Activated CD4-positive, alpha-beta T cell treated with anti-CD3 and anti-CD28 coated beads for 4 hours (primary cell): ENCODE measurements at places on chromosomes 3 and 15.

DNA sequence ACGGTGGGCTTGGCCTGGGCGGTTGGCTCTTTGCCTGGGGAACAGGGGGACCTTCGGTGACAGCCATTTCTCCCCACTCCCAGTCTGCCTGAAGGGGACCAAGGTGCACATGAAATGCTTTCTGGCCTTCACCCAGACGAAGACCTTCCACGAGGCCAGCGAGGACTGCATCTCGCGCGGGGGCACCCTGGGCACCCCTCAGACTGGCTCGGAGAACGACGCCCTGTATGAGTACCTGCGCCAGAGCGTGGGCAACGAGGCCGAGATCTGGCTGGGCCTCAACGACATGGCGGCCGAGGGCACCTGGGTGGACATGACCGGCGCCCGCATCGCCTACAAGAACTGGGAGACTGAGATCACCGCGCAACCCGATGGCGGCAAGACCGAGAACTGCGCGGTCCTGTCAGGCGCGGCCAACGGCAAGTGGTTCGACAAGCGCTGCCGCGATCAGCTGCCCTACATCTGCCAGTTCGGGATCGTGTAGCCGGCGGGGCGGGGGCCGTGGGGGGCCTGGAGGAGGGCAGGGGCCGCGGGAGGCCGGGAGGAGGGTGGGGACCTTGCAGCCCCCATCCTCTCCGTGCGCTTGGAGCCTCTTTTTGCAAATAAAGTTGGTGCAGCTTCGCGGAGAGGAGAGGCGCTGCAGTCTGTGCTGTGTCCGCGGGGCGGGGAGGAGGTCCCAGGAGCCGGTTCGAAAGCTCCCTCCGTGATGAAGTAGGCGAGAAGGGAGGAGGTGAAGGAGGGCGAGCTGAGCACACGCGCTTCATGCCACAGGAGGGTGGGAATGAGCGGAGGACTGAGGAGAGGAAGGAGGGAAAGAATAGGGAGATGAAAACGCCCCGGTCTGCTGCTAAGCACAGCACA is 9.6 kb downstream of the CLEC3B start:
- peak; percentile 19 for DNase-seq

DNA sequence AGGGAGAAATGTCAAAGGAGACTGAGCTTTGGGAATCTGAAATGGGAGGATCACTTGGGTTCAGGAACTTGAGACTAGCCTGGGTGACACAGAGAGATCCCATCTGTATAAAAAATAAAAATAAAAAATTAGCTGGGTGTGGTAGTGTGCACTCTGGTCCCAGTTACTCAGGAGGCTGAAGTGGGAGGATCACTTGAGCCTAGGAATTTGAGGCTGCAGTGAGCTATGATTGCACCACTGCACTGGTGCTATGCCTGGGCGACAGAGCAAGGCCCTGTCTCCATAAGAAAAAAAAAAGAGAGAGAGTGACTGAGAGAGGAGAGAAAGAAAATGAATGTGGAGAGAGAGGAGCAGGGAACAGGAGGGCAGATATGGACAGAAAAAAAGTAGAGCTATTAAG is 72.8 kb downstream of the SENP2 start:
- no peak for DNase-seq

- no peak for DNase-seq
These were observed at the start of gene LCTL for GRCh38 chr15:66565741-66566144. TSS of gene LCTL (minus strand) at chr15:66565998. CDS start at chr15:66565365, 633 bp downstream.

DNA sequence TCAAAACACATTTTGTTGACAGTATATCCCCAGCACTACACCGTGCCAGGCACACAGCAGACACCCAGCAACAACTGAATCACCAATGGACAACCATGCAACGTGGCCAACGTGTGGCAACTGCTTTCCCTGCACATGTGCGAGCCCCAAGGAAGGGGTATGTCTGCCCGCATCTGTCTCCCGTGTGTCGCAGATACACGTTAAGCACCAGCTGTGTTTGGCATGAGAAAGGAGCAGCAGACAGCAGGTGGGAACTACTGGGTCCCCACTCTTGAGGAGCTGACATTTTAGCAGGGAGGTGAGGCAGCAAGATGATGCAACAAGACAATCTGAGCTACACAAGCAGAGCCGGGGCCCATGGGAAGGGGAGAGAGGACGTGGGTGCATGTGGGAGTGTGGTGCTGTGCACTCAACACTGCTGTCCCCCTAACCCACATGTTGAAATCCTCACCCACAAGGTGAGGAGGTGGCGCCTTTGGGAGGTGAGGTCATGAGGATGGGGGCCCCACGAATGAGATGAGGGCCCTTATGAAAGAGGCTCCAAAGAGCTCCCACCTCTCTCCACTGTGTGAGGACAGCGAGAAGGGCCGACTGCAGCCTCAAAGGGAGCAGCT is 56.2 kb downstream of the ROPN1B start:
- DNase-seq: no peak

GRCh38 chr3:187678726-187679268 is 8.6 kb upstream of the SST start:
- no peak for DNase-seq

GRCh38 chr15:52682781-52683180 is 3.6 kb upstream of the ATOSA start:
- DNase-seq: no peak

- peak; percentile 48 for DNase-seq
These were observed 8.7 kb upstream of the CAMK1 start for GRCh38 chr3:9778143-9779074.

- no peak for DNase-seq
These were observed 32.3 kb upstream of the LEKR1 start for GRCh38 chr3:156793851-156794250.
